ENCODE measurements at places on chromosomes 5 and 9.

GRCh38 chr9:110064803-110065202 lies 143.2 kb downstream of the C9orf152 start:
- DNase-seq = no peak

DNA sequence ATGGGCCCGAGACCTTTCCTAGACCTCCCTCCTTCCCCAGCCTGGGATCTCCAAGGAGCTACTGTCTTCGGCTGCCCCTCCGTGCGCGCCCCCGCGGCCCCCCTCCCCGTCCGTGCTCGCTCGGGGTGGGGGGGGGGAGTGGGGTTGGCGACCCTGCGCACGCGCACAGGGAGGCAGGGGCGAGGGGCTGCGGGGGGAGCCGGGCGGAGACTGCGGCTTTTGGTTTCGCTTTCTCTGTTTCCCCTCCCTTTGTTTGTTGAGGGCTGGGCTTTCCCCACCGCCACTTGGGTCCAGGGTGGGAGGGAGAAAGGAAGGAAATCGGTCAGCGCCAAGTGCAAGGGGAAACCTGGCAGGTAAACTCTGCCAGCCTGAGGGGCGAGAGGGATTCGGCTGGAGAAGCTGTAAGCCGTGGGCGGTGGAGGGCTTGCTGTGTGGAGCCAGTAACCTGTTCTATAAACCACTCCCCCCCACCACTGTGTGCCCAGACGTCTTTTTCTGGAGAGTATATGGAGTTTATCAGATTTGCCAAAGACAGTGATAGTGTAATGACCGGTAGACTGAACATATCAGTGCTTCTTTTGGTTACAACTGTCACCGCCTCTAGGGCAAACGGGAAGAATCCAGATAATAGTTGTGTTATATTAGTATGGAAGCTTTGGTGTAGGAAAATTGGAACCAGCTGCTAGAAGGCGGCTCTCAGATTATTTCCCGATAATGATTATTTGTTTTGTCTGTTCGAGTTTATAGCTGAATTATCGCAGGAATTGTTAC lies 684 bp downstream of the DNAJA1 start:
- DNase-seq = peak; percentile 77

GRCh38 chr9:125687163-125687863 lies 19.7 kb downstream of the MAPKAP1 start:
- no peak for DNase-seq

DNA sequence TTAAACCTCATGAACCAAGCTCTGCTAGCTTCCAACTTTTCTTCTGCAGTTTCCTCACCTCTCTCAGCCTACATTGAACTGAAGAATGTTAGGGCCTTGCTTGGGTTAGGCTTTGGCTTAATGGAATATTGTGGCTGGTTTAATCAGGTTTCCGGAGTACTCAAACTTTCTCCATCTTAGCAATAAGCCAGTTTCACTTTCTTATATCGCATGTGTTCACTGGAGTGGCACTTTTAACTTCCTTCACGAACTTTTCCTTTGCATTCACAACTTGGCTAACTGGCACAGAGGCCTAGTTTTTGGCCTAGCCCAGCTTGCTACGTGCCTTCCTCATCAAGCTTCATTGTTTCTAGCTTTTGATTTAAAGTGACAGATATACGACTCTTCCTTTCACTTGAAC lies 81.0 kb upstream of the MAST4 start:
- DNase-seq = no peak

DNA sequence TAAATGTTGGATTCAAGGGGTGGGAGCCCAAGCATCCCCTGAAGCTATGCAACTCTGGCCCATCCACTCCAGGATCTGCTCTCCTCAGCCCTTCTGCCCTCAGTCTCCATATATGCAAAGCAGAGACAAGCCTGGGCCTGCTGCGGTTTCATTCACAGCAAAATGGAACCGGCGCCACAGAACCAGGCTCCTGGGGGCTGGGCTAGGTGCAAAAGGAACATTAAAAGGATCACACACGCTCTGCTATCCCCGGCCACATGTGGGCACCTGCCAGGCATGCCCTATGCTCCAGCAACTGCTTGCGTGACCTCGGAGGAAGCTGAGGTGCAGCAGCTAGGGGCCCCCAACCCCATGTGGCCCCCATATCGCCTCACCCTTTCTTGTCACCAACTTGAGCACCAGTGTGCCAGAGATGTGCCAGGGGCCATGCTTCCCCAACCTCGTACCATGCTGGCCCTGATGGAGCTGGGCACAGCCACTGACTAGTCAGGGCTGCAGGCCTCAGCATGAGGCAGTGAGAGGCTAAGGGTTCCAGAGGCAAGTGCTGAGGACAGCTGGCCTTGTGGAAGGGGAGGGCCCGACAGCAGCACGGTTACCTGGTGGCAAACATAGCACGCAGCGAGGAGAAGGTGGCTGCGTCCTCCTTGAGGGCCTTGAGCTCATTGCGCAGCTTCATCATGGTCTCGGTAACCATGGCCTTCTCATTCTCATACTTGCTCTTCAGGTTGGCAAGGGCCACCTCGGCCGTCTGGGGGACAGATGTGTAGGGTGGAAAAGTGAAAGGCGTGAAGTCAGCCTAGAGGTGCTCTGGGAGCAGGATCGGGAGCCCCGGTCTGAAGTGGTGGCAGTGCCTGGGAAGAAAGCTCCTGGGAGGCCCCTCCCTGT lies 47.2 kb downstream of the BICD2 start:
- no peak for DNase-seq

DNA sequence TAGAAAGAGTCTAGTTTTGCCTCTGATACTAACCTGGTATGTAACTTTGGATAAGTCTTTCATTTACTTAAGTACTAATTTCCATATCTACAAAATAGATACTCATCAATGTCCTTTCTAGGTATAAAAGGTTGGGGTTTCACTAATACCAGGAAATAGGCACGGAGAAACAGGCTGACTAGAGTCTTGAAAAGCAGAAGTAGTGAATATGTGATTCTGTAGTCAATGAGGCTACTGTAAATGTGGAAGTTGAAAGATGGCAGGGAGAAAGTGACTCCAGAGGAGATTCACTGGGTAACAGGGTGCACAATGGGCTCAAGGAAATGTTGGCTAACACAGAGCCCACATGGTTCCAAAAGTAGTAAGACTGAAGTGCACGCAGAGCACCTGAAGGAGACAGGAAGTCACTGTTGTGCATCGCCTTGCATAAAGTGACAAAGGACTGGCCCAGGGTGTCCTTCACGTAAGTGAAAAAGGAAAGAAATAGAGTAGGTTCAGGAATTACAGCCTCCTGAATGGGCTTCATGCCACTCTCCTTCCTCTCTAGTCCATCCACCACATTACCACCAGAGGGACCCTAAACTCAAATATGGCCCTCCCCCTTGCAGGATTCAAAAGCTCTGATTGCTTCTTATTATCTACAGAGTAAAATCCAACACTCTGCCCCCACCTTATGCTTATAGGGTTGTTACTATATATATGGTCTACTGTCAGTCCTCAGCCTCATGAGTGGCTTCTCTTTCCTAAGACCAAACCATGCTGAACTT lies 288.0 kb upstream of the SMARCA2 start:
- DNase-seq = no peak

DNA sequence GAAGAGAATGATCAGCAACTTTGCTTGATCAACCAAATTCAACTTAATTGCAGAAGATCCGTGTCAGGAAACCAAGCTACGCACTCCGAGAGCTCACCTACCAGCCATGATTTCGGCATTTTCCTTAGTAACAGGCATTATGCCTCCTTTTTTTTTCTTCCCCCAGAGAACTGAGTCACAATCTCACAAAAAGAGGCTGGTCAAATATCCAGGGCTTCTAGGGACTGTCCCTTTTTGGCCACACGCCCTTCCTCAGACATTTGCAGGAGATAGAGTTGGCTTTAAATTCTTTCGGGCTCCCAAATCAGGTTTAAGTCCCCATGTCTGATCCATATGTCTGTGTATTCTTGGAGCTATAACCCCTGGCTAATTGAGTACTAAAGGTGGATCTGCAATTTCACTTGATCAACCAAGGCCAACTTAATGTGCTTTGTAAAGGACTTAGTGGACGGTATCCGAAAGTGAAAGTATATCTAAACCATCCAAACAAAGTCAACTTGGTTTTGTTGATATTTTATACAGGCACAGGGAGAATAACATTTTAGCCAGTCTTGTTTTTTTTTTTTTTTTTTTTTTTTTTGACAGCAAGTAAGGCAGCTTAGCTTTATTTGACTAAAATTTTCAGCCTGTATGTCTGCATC lies 100.8 kb upstream of the TBCA start:
- no peak for DNase-seq

DNA sequence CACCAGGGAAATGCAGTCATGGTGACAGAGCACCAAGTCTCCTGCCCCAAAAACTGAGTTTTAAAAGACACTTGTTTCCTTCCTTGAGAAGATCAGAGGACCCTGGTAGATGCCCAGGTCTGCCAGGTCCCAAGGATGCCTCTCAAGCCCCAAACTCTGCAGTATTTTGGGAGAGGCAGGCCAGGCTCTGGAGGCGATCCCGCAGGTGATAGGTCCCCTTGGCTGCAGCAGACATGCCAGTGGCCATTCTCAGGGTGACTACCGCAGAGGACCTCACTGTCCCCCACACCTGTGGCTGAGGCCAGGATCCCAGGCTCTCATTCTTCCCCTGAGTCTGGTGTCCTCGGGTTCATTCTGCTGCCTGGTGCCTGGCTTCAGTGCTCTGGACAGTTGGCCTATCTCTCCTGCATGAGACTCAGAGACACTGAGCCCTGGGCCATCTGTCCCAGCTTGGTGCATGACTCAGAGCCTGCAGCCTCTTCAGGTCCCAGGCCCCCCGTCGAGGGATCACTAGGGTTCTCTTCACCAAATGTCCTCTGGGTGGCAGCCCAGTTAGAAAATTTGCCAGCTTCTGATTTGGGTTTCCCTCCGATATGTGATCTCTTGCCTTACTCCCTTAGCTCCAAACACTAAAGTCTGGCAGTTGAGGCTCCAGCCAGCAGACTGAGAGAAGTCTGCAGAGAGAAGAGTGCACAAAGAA lies 59.7 kb upstream of the GARNL3 start:
- no peak for DNase-seq

GRCh38 chr5:96924016-96924443 lies 11.8 kb upstream of the LNPEP start:
- no peak for DNase-seq

DNA sequence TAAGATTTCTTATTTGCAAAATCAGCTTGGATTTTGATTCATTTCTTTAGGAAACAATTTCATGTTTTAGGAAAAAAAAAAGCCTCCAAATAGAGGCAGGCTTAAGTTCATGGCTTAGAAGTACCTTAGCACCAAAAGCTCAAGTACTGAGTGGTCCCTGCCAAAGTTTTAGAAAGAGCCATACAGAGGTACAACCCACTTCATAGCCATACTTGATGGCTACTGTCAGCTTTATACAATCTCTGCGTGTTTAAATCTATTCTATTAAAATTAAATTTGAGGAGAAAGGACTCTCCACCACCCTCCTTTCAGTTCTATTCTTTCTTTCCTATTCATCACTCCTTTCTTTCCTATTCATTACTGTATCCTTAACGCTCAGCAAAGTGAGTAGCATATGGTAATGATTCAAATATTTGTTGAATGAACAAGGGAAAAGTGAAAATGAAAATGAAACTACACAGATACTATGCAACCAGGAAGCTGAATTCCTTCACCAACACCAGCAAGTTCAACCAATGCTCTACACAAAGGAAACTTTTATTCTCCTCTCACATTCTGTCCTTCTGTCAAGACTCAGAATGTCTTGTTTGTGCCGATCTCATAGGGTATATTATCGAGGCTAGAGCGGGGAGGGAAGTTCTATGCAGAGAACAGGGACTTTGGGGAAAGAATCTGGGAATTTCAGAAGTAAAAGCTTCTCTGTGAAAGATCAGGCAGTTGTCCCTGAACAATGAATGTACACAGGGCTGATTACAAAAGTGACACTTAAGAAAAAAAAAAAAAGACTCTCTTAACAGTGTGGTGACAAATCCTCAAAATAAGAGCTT lies 138.6 kb upstream of the SPEF2 start:
- peak; percentile 70 for DNase-seq

DNA sequence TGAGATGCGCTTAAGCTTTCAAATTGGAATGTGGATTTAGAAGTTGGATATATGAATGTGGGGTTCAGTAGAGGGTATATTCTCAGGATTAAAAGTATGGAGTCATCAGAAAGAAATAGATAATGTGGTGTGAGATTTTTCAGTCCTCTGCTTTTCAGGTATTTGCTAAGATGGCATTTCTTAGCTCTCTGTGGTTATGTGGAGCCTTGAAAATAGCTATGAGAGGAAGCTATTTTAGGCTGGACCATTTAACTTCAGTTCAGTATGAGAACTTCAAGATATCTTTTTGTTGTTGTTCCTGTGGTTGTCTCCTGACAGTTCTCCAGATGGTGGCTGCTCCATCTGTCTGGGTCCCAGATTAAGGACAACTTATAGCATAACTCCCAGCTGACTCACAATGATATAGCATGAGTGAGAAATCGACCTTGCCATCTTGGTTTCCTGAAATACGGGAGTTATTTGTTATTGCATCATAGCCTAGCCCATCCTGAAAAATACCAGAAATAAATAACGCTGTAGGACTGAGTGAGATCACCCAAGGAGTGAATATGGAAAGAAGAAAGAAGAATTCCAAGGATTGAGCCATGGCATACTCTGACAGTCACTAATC lies 461.5 kb downstream of the ANXA1 start:
- no peak for DNase-seq

GRCh38 chr9:130433168-130433946 lies 11.4 kb upstream of the ASS1 start:
- DNase-seq = peak; percentile 53

- no peak for DNase-seq
These were observed 27.6 kb downstream of the SLC25A51 start for GRCh38 chr9:37876376-37876775.

DNA sequence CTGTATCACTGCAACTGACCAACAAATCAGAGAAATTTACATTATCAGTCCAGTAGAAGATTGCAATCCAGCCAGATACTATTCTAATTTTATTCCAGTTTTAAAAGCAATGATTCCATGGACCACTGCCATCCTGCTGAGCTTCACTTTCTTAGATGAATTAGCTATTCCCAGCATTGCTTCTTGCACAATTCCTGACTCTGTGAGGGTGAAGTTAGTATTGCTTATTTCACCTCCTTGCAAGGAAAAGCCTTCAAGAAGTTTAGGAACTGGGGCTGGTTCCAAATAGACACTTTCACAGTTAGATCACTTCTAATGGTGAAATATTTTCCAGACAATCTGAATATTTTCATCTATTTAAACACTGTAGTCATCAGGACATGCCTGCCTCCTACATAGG lies 338.6 kb upstream of the TNC start:
- DNase-seq = no peak

DNA sequence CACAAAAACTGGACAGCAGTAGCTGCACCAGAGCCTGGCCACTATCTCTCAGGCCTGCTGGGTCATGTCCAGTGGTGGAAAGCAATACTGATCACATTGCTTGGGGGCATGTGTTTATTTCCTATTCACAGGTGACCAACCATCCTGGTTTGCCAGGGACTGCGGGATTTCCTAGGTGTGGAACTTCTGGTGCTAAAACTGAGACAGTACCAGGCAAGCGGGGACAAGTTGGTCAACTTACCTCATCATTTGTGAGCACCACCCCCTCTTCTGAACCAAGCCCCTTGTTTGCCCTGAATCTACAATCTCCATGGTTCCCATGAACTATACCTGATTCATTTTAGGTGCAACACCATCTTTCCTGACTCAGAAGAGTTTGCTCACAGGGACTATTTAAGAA lies 81.3 kb downstream of the TNC start:
- no peak for DNase-seq

GRCh38 chr9:105238302-105238701 lies 6.1 kb upstream of the SLC44A1 start:
- no peak for DNase-seq

Data from T-helper 1 cell (primary cell).